ENCODE measurements at places on chromosomes 7 and 10. TPM values are rescaled to one million over a fixed set of nuclear protein-coding genes. Genes with fewer than 3 reads are reported as not detected.

Gene FAM20C
- total RNA-seq = 312 TPM

Gene TMEM236
- total RNA-seq = 0.12 TPM

DNA sequence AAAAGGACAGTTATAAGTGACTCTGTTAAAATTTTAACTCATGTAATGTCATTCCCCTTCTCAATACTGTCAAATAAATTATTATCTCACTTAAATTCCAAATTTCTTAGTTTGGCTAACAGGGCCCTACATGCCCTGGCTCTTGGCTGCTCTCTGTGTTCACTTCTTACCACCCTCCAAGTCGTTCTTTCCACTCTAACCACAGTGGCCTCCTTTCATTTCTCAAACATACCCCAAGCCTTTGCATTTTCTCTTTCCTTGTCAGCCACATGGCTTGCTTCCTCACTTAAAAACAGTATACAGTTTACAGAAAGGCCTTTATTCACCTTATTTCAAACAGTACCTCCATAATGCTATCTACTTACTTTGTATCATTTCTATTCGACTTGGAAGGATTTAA lies 737.1 kb upstream of the ZWINT start:
- DNase-seq = no peak

DNA sequence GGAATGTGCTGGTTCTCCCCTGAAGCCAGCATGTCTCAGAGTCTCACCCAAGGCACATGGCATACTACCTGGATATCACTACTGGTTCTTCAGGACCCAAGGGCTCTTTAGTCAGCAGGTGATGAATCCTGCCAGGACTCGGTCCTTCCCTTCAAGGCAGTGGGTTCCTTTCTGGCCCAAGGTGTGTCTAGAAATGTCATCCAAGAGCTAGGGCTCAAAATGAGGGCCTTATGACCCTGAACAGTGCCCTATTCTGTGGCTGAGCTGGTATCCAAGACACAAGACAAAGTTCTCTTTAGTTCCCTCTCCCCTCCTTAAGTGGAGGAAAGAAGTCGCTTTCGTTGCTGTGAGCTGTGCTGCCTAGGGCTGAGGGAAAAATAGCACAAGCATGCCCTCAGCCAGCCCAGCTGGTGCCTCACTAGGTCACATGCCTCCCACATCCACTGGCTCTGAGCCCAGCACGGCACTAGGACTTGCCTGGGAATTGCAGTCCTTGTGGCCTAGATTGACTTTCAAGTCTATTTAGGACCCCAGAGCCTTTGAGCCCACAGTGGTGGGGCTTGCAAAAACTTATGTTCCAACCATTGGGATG lies 106.0 kb downstream of the BMS1 start:
- no peak for DNase-seq

DNA sequence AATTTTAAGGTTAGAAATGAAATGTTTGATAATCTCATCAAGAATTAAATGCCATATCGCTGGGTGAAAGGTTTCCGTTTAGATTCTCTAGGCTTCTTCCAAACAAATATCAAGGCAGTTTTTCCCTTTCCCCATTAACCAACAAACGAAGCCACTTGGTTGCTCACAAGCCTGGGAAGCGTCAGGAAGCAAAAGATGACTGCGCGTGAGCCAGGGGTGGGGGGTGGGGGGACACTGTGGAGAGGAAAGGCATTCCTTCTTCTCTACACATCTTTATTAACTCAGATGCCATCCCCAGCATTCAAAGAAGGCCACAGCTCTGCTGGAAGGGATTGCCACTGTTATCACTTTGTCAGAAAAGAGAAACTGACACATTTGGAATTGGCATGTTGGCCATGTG lies 207.1 kb downstream of the TRIL start:
- DNase-seq = no peak

DNA sequence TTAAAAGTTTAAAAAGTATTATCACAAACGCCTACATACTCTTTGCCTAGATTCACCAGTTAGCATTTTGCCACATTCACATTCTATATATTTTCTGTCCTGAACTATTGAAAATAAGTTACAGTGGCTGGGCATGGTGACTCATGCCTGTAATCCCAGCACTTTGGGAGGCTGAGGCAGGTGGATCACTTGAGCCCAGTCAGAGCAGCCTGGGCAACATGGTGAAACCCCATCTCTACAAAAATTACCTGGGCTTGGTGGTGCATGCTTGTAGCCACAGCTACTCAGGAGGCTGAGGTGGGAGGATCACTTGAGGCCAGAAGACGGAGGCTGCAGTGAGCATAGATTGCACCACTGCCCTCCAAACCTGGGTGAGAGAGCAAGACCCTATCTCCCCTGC lies 5.3 kb downstream of the ARPC1A start:
- DNase-seq = peak; percentile 4

DNA sequence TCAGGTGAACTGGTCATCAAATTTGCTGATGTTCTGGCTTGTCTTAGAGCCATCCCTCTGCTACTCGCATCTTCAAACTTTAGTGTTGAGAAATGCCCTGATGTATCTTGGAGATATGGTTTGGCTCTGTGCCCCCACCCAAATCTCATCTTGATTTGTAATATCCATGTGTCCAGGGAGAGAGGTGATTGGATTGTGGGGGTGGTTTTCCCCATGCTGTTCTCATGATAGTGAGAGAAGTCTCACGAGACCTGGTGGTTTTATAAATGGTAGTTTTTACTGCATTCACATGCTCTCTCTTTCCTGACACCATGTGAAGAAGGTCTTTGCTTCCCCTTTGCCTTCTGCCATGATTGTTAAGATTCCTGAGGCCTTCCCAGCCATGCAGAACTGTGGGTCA lies 74.0 kb upstream of the AFAP1L2 start:
- no peak for DNase-seq

DNA sequence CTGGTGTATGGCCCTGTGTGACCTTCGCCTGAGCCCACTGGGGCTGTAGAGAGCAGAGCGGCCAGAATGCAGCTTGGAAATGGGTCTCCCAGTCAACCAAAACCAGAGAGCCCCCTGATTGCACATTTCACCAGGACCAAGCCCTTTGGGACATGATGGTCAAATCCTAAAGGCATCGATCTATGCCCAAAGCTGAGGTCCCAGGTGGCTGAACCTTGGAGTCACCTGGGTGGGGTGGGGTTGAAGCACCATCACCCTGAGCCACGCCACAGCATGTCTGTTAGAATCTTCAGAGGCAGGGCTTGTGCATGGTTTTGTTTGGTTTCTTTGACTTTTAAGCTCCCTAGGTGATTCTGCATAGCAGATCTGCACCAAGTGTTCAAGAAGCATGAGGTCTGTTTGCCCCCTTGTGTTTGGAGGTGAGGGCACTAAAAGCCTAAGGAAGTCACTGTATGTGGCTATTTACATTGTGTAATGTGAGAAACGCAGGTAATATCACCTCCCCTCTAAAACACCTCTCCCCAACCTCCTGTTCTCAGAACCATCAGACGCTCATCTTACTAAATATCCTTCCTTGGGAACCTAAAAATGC lies 9.6 kb downstream of the PKD1L1 start:
- peak; percentile 38 for DNase-seq

- no peak for DNase-seq
Observed at GRCh38 chr10:111209692-111210091, 132.9 kb downstream of the ADRA2A start.

GRCh38 chr7:155374276-155375252 lies 76.9 kb downstream of the INSIG1 start:
- DNase-seq = no peak

DNA sequence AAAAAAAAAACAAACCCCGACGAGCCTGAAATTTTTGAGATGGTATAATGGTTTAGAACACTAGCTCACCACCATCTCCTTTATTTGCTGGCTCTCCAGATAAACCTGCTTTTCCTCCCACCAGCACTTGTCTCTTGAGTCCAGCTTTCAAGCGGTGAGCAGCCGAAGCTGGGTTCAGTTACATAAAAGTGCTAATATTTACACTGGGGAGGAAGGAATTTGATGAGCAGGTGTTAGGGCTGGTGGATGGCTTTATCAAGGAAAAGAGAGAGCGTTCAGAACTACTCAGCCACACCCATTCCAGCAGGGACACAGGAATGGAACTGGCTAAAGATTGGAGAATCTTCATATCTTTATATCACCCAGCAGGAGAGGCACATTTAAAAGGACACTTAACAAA lies 6.6 kb upstream of the CALML3 start:
- DNase-seq = no peak

GRCh38 chr7:117217106-117218035 lies 105.5 kb downstream of the WNT2 start:
- DNase-seq = no peak

Measured in RPMI7951 (cell line).